Stimulated activated CD4-positive, alpha-beta T cell treated with anti-CD3 and anti-CD28 coated beads, Interleukin-1b, Interleukin-23, amount 100 ng/mL, for 4 hours (primary cell): ENCODE measurements at places on chromosomes 2 and 18.

- no peak for DNase-seq
Measured at GRCh38 chr2:46951290-46952064, 35.9 kb upstream of the MCFD2 start.

- DNase-seq: no peak
Measured at GRCh38 chr2:240655931-240656886, 26.5 kb downstream of the AQP12B start.

DNA sequence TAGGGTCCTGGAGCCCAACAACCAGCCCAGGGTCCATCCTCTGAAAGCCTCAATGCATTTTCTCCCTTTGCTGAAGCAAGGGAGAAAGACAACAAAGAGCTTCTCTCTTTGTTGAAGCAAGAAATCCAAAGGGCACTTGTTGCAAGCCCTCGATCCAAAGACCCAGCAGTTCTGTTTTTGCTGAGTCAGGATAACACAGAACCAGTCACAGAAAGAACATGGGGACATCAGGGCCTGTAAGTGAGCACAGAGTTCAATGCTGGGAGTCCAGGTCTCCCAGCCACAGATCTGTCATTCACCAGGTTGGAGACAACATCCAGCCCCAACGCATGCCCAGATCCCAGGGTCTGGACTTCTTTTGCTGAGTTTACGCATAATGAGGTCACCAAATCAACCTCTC, 315.8 kb upstream of the KLHL29 start:
- DNase-seq: no peak

DNA sequence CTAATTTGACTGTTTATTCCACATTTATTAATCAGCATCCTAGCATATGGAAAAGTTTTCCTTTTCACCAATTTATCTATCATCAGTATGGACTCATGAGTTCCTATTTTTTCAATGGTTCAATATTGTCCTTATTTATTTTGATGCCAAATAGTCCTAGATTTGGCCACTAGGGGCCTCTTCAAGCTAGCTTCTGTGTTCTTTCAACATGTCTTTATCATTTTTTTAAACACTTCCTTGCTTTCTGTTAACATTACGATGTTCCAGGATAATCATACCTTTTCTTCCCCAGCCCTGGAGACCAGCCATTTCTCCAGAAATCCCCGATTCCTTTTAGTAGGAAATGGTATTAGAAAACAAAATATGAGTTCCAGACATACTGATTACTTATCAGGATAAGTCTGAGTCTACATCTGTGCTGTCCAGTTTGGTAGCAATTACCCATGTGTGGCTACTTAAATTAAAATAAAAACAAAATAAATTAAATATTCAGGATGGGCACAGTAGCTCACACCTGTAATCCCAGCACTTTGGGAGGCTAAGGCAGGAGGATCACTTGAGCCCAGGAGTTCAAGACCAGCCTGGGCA, 70.6 kb downstream of the RPE start:
- no peak for DNase-seq

GRCh38 chr18:73879766-73880165, 267.9 kb downstream of the FBXO15 start:
- DNase-seq: no peak

- DNase-seq: no peak
Measured at GRCh38 chr2:9076210-9076609, 72.7 kb upstream of the MBOAT2 start.

GRCh38 chr2:56813490-56813889, 629.7 kb downstream of the CCDC85A start:
- DNase-seq: no peak

DNA sequence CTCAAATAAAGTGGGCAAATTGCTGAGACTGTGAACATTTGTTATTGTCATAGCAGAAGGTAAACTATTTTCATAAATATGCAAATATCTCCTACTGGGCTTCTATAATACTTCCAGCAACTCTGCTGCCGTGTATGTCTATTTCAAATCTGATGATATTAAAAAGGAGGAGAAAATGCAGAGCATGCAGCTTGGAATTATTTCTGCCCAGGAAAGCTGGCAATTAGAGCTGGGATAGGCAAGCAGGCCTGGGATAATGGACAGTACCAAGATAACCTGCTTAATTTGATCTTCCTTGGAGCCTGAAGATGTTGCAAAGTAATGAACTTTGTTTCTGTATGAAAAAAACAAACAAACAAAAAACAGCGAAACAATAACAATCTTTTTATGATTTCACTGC, 72.8 kb downstream of the HNMT start:
- no peak for DNase-seq

DNA sequence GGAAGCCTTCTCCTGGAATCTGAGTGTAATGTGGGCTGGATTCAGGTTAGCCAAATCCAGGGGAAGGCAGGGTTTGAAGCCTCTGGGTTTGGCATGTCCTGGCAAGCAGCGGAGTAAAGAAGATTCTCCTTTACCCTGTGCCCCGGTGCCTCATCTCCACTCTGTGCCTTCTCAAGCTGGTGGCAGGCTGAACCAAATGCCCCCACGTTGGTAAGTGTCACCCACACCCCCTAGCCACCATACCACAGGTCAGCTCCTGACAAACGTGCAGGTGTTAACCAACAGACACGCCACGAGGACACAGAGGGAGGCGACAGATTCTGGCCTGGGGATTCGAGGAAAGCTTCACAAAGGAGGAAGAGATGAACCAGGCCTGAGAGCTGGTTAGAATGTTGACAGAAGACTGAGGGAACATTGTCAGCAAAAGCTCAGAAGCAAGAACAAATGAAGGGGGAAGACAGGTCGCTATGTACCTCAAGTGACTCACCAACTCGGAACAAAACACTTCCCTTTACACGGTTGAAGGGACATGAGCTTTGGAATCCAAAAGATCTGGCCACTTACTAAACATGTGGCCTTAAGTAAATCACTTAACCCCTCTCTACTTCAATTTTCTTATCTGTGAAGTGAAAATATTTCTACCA, 85.2 kb upstream of the LCLAT1 start:
- DNase-seq: no peak

DNA sequence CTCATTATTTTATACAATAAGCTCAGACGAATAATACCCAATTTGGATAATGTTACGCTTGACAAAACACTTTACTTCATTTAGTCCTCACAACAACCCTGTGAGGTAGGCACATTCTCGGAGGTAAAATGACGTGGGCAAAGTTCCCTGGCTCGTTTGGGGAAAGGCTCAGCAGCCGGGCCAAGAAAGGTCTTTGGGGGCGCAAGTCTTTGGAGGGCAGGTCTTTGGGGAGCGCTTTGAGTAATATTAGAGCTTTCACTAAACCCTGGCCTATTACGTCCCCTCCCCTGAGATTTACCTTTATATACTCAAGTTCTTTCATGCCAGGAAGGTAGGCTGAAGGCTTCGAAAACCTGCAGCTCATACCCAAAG, 427 bp downstream of the RBKS start:
- no peak for DNase-seq

GRCh38 chr2:160207804-160208654, 8.0 kb upstream of the ITGB6 start:
- no peak for DNase-seq

DNA sequence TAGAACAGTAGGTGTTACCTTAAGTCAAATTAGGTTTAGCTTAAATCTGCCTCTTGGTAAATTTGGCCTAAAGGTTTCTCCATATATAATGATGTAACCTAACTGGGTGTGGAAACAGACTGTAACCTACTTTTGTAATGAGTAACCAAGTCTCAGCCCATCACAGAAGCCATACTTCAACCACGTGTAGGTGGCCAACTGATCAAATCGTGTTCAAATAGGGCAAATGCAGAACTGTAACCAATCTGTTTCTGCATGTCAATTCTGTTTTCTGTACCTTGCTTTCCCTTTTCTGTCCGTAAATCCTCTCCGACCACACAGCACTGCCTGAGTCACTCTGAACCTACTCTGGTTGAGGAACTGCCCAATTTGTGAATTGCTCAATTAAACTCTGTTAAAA, 34.0 kb upstream of the PLA2R1 start:
- no peak for DNase-seq

GRCh38 chr2:155518094-155518493, 814.4 kb downstream of the NR4A2 start:
- no peak for DNase-seq

GRCh38 chr2:121376535-121377250, 91.7 kb upstream of the TFCP2L1 start:
- no peak for DNase-seq

DNA sequence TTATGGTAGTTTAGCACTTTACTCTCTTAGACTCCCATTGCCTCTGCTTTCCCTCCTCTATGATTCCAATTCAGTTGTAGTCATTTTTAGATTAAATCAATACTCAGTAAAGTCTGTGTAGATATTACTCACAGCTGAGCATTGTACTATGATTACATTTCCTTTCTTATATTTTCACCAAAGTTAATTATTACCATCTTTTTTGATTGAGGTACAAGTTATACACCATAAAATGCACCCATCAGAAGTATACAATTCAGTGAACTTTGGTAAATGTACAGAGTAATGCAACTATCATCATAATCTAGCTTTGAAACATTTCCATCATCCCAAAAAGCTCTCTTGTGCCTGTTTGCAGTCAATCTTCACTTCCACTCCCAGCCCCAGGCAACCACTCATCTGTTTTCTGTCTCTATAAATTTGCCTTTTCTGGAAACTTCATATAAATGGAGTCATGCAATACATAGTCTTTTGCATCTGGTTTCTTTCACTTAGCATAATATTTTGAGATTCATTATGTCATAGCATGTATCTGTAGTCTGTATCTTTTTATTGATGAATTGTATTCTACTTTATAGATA, 30.2 kb upstream of the ETAA1 start:
- DNase-seq: no peak

- no peak for DNase-seq
Measured at GRCh38 chr2:235638541-235639427, 144.9 kb downstream of the AGAP1 start.

DNA sequence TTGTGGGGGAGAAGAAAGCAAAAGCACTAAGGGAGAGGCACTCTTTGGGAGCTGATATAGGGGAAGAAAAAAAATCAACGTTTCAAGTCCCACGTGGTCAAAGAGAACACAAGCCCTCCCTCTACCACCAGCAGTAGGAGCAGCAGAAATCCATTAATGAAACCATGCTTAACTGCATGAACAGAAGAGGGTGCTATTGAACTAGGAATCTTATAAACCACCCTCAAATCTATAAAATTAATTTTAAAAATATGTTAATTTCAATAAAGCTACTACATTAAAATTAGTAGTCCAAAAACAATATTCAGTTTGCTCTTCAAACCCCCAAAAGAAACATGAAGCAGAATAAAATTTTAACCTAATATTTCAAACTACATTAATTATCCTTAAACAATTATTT, 147.8 kb downstream of the TMEM18 start:
- no peak for DNase-seq

GRCh38 chr2:10059552-10060335, 16.4 kb downstream of the KLF11 start:
- DNase-seq: no peak

GRCh38 chr2:69566669-69567068, 76.9 kb downstream of the AAK1 start:
- no peak for DNase-seq

GRCh38 chr2:23711979-23712755, 214.8 kb downstream of the ATAD2B start:
- no peak for DNase-seq

GRCh38 chr2:173193925-173194324, 118.3 kb downstream of the MAP3K20 start:
- no peak for DNase-seq

GRCh38 chr2:130832296-130832940, 4.3 kb upstream of the ARHGEF4 start:
- DNase-seq: no peak

GRCh38 chr18:45670281-45670962, 53.6 kb upstream of the SLC14A1 start:
- no peak for DNase-seq

DNA sequence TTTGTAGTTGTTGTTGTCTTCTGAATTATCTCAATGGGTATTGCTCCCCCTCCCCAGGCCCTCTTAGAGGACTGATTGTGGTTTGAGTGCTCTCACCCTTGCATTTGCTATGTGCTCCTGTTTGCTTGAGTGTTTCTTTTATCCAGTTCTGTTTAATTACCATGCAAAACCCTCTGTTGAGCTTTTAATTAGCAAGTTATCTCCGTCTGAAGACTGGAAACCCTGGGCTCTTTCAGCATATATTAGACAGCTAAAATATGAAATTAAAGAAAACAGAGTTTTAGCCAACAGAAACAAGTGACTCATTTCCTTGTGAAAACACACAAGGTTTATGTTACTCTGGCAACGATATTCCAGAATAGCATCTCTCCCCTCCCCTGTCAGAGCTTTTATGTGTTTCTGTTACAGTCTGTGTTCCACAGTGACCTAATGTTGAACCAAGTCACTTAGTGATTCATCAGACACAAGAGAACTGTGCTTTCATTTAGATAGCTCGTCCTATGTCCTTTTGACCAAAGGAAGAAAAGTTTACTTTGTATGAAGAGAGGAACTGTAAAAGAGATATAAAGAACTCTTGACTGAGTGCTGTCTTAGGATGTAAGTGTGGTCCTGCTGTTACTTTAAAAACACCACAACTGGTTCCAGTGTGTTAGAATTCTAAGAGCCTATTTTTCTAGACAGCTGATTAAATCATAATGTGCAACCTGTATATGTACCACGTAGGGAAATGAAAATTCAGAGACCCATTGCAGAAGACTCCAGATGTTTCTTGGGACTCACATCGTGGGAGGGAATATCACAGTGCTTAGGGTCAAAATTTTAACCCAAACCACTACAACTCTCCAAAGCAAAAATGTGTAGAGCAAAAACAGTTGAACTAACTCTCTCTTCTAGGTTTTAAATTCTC, 172.8 kb upstream of the RBMS1 start:
- no peak for DNase-seq

GRCh38 chr2:201432038-201432620, 19.1 kb downstream of the TRAK2 start:
- DNase-seq: no peak

DNA sequence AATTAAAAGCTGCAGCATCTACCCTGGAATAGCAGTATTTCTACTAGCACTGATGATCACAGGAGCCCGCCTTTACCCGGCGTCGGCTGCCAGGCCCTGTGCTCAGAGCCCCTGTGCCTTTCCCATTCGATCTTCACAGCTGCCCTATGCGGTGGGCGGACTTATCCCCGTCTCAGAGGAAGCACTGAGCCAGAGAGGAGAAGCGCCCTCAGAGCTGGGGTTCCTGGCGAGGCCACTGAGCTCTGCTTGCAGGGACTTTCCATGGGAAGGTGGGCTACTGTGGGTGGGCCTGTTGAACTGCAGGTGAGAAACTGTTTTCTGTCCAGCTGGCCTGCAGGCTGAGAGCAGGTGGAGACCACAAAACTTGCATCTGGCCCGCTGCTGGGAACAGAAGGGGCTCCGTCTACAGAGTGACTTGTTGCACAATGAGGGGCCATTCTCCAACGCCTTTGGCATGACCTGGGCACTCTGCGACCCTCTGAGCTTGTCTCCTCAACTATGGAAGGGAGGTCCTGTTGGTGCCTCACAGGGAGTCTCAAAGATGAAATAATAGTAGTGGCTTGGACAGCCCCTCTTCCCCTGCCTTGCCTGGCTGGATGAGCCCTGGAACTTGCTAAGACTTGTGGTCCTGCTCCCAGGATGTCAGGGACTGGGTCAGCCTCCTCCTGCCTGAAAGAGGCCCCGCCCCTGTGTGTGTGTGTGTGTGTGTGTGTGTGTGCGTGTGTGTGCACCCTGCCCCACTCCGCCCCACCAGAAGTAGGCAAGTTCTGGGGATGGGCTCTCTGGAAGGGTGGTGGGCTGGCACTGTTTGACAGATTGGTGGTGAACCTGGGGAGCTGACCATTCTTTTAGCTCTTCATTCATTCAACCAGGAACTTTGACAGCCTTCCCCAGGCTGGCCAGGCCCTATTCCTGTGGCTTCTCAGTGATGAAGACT, 32.7 kb downstream of the GLI2 start:
- DNase-seq: no peak

GRCh38 chr18:33135951-33136660, 304.4 kb downstream of the CCDC178 start:
- DNase-seq: no peak

- no peak for DNase-seq
Measured at GRCh38 chr18:63763831-63764600, 11.2 kb upstream of the SERPINB7 start.
